CD4-positive, alpha-beta T cell treated with Interleukin-17A for 4 hours (primary cell): ENCODE measurements at places on chromosomes 11 and 22.

GRCh38 chr11:72962084-72962483 is 147.9 kb downstream of the ATG16L2 start:
- no peak for DNase-seq

DNA sequence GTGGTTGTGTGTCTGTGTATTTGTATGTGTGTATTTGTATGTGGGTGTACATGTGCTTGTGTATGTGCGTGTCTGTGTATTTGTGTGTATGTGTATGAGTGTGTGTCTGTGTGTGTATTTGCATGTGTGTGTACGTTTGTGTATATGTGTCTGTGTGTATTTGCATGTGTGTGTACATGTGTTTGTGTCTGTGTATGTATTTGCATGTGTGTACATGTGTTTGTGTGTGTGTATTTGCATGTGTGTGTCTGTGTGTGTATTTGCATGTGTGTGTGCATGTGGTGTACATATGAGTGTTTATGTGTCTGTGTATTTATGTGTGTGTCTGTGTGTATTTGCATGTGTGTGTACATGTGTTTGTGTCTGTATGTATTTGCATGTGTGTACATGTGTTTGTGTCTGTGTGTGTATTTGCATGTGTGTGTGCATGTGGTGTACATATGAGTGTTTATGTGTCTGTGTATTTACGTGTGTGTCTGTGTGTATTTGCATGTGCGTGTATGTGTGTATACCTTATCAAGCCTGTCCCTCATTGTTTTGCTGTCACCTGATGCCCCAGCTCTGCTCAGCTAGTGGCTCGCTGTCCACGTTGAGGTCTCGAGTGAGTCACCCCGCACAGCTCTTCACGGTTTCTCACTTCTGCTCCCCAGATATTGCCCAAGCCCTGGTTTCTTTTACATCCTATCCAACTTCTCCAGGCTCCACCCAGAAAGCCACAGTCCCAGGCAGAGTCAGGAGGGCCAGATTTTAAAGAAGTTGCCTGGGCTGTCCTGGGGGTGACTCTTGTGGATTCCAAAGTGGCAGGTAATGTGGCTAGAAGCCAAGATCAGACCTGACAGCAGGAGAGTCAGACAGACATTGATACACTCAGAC is 15.2 kb downstream of the MB start:
- DNase-seq: no peak

DNA sequence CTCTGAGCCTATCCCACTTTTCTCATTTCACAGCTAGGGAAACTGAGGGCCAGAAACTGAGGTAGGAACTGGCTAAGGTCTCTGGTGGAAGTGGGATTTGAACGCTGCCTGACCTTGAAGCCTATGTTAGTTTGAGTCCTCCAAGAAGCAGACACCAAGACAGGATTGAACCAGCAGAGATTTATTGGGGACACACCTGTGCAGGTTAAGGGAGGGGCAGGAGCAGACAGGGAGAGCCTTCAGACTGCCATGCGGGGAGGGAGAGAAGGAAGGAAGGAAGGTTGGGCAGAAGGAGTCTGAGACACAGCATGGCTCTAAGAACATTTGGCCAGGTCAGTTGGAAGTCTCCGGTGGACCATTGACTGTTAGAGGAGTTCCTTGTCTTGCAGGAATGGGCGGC is 59.5 kb downstream of the SGSM1 start:
- no peak for DNase-seq

DNA sequence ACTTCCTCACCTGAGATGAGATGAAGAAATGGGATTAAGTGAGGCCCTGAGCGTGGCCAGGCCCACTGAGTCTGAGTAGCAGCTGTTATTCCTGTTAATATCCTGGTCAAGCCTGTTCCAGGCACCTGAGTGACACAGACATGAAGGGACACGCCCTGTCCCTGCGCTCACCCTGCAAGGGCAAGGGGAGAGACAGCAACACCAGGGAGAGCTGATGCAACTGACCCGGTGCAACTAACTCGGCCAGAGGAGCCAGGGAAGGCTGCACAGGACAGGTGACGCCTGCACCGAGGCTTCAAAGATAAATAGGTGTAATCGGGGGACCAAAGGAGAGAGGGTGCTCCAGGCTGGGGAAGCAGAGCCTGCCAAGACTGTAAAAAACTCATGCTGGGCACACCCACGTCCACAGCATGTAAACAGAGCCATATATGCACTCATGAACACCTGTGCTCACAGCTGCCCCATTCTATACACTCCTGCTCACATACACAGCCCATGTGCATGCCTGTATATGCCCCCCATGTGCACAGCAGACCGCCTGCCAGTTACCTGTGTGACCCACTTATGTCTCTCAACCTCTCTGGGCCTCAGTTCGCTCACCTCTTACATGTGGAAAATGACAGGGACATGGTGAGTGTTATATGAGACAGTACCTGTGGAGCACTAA is 22.8 kb upstream of the GCAT start:
- no peak for DNase-seq

- no peak for DNase-seq
These were observed 2.4 kb downstream of the CAPN1 start for GRCh38 chr11:65184146-65184545.

GRCh38 chr11:67375320-67376055 is 2.1 kb upstream of the CLCF1 start:
- no peak for DNase-seq

- DNase-seq: no peak
These were observed 9.3 kb downstream of the PRCP start for GRCh38 chr11:82890936-82891335.

- DNase-seq: no peak
These were observed 385.4 kb downstream of the TMEM135 start for GRCh38 chr11:87423161-87423560.

DNA sequence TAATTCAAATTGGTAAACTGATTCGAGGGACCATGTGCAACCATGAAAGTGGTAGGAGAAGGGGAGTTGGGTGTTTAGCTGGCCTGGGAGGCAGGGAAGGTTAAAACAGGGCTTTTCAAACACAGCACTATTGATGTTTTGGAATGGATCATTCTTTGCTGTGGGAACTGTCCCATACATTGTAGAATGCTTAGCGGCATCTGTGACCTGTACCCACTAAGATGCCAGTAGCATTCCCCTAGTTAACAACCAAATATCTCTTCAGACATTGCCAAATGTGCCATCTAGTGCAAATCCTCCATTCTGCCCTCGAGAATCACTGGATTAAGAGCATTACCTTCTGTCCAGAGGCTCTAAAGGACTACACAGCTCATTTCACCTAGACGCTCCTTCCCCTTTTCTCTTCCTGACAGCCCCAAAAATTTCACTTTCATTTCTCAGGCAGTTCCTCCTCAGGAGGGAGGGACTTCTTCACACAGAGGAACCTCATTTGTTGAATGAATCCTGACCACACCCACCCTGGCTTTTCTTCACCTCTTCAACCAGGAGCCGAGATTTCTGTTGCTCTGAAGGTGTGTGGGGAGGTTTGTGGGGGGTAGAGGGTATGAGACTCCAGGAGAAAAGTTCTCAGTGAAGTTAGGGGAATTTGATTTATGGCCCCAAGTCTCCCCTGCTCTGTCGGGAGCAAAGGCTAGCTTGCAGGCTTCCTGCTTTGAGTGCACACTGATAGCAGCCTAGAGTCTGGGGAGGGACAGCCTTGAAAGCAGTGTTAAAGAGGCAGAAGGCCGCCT is at the start of gene TRIM34:
Gene TRIM34, plus strand, starts transcription at position 513 of the 791 bp plus-strand sequence. CDS start 7,331 bp downstream, outside the sequence.
- DNase-seq: peak; percentile 73

DNA sequence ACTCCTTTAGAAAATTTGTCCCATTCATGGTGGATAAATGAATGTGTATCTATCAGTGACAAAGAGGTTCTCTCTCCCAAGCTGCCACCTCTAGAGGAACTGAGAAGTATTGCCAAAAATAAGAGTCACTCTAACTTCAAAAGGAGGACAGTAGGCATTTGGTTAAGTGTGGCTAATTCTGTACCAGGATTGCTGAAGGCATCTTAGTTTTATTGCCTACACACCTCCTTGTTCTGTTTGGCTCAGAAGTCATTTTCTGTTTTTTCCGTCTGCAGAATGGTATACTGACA is 189.0 kb upstream of the MPPED2 start:
- no peak for DNase-seq

DNA sequence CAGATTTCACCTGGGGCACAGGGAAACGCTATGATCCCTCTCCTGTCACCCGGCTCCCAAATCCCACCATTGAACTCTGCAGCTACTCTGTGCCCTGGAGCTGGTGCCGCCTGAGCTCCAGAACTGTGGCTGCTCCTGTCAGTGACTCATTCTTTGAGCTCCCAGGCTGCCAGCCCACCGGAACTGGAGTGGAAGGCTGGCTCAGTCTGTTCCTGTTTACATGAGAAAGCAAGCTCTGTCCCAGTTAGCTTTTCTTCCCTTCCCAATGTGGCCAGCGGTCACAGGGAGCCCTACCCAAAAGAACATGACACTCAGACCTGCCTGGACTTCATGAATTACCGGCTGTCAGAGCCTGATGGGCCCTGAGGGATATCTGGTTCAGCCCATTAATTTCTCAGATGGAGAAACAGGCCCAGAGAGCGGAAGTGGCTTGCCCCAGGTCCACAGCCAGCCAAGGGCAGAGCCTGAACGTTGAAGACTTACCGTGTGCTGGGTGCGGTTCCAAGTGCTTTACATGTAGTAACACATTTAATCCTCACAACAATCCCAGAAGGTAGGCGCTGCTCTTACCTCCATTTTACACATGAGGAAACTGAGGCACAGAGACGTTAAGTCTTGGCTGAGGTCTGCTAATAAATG is 23.8 kb upstream of the IGSF22 start:
- DNase-seq: no peak

DNA sequence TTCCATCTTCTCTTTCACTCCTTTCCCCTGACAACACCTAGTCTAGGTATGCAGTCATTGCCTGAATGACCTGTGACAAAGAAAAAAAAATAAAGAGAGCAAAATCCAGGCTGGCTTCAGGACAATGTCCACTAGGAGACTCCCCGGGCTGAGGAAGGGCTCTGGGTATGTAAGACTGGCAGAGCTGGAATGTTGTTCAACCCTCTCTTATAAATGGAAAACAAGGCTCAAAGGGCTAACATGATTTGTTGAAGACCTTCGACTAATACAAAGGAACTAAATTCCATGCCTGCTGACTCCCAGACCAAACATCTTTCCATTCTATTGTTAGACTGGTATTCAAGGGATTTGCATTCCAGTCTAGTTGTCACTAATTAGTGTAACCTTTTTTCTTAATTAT is 122.2 kb downstream of the ARL14EP start:
- no peak for DNase-seq

GRCh38 chr11:16356057-16356760 is at the start of gene SOX6:
TSS of gene SOX6 (minus strand) at chr11:16356546. CDS start at chr11:16341248, 15,298 bp downstream.
- DNase-seq: no peak

DNA sequence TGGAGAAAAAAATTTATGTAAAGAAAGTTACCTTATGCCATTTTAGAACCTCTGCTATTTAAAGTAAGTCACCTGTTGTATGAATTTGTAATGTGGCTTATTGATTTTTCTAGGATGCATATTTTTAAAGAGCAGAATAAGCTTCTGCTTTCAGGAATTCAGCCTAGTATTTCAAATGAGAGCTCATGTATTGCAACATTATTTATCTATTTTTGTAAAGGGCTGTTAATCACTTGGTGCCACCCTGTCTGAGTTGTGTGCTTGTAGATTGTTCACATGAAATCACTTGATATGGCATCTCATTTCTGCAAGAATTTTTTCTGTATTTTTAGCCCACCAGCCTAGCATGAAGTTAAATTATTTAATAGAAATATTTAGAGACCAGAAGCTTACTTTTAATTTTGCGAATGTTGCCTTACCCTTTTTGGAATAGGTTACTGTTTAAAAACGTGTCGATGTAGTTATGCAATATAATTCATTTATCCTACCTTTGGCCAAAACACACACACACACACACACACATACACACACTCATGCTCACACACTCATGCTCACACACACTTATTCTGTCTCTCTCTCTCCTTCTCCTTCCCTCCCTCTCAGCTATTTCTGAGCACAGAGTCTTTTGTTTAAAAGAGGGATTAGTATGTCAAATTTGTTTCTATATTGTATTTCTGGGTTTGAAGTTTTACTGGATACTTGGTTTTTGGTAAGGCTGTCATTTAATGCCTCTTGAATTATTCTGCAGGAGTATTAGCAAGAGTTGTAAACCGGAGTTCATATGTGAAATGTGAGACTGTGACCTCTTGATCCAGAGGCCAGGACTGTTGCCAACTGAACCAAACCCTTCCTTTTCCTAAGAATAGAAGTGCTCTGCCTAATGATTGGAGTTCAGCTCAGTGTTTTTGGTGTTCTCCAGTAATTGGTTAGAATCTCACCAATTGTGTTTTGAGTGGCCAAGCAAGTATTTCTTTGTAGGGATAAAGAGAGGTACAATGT is 34.4 kb downstream of the YAP1 start:
- no peak for DNase-seq

- no peak for DNase-seq
These were observed 237.5 kb upstream of the CCDC90B start for GRCh38 chr11:83523676-83524075.

GRCh38 chr11:78829146-78829545 is 254.5 kb upstream of the NARS2 start:
- DNase-seq: no peak

- DNase-seq: no peak
These were observed 33.4 kb upstream of the MICAL2 start for GRCh38 chr11:12076840-12077534.

GRCh38 chr11:128625326-128625725 is 38.0 kb upstream of the ETS1 start:
- no peak for DNase-seq

- no peak for DNase-seq
These were observed 104.0 kb upstream of the TIMP3 start for GRCh38 chr22:32697331-32697995.

DNA sequence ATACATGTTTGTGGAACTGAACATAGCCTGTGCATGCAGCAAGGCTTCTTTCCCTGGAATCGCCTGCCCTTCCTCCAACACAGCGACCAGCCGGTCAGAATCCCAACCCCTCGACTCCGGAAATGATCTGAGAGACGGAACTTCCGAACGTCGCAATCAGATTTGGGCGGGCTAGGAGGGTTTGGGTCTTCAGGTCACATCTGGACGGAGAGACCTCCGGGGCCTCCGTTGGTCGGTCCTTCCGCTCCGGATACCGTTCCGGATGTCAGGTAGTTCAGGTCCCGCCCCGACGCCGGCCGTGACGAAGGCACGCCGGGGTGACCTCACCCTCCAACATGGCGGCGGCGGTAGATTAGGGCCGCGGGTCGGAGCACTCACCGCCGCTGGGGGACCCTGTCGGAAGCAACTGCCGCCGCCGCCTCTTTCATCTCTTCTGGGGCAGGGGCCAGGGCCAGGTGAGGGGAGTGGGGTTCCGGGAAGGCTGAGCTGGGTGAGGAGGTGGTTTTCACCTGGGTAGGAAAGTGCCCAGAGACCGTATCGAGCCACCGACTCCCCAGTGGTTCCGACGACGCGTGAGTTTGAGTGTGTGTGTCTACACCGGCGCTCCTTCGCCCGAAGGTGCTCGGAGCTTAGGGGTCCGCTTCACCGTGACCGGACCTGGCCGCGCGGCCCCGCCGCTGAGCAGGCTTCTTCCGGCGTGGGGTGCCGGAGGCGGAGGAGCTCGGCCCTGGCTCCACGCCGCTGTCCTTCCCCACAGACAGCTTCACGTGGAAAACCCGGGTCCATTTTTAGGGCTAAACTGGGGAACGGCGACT is at the start of gene BCL2L13:
Gene BCL2L13, plus strand, starts transcription at position 326 of the 815 bp plus-strand sequence. CDS start 16,955 bp downstream, outside the sequence.
- peak; percentile 90 for DNase-seq

GRCh38 chr11:128551611-128552335 is 35.6 kb downstream of the ETS1 start:
- DNase-seq: peak; percentile 24
